ENCODE measurements at places on chromosomes 6 and 20.

GRCh38 chr6:97440590-97441176 is 157.7 kb upstream of the MMS22L start:
- no peak for DNase-seq

DNA sequence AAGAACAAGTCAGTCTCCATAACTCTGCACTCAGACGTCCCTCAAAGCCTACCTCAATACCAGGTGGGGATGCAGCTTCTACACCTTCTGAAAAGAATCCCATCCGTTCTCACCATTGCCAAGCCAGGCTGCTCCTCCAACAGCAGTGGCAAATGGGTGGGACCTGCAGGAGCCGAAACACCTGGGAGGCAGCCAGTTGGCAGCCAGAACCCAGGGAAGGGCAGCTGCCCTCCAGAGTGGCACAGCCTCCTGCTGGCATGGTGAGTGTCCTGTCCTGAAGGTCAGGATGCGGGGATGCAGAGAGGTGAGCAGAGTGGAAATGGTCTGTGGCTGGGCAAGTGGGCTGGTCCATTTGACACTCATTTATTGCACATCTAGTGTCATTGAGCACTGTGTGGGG is 210.6 kb upstream of the CDH4 start:
- DNase-seq = no peak

DNA sequence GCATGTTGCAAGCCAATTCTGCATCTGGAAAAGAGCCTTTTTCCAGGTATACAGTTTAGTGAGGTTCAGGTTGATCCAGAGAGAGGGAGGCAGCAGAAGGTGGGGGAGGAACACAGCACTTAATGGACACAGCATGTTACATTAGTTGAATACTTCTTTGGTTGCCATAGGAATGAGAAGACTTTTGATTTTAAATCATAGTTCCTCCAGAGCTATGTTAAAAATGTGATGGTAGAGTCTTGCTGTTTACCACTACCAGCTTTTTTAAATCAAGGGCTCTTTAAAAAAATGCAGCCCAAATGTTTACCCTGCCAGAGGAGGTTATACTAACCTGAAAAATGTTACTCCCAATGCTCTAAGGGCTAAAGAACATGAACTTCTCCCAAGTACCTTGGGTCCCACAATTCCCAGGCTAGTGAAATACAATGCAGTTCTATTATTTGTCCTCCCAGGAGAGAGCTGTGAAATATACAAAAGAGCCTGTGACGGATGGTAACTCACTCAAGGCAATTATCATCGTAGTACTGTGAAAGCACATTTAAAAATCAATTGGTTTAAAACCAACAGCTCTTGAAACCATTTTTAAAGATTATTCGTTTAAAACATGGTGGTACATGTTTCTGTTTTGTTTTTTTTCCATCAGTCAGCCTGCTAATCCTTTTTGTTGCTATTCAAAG is 6.9 kb upstream of the PHACTR1 start:
- DNase-seq = no peak

DNA sequence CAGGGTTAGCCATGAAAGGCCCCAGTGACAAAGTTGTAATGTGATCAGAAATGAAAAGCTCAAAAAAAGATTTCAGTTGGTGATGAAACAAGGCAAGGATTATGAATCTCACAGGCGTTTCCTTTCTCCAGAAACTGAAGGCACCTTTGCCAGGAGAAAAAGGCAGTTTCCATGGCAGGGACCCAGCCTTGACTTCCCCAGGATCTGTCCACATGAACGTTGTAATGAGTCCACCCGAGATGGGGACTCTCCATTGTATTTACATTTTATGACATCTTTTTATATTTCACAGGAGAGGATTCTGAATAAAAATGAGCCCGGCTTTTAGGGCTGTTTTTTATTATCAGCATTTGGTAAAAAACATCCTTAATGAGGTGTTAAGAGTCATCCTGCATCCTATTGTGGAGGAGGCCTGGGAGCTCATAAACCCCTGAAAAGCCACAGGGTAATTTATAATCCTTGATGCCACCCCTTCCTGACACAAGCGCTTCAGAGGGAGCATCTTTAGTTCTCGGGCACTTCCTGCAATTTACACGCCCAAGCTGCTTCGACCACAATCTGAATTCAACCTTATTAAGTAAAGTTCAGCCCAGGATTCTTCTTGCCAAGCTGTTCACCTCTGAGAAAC is 74.1 kb upstream of the SALL4 start:
- DNase-seq = no peak

DNA sequence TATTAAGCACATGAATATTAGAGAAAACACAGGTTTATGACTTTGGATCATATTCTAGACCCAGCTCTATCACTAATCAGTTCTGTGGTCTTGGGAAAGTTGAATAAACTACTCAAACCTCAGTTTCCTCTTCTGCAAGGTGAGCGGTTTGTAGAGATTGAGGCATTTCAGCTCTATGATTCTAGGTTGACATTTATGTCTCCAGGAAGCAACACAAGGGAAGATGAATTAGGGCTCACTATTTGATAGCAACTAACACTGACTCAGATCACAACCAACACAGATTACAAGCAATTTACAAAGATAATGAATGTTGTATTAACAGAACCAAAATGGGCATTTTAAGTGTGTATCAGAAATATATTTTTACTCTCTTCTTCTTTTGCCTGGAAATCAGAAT is 21.9 kb downstream of the ADTRP start:
- DNase-seq = no peak

DNA sequence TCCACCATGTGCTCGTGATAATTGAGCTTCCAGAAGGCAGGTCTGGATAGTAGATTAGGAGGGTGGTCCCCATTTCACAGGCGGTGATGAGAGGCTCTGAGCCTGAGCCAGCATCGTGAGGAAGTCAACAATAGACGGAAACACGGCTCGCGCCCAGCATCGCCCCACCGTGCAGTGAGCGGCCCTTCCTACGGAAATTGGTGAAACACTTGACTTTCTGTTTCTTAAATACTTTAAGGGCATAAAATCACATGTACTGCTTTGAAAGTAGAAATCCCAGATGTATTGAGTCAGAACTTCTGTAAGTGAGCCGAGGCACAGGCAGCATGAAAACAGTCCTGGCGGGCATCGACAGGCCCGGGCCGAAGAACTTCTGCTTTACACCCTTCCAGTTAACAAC is 4.3 kb upstream of the KIF25 start:
- no peak for DNase-seq

- no peak for DNase-seq
These were observed 8.4 kb downstream of the CD40 start for GRCh38 chr20:46126440-46127056.

GRCh38 chr20:21104921-21105320 is 1.2 kb downstream of the LINC00237 start:
- no peak for DNase-seq

DNA sequence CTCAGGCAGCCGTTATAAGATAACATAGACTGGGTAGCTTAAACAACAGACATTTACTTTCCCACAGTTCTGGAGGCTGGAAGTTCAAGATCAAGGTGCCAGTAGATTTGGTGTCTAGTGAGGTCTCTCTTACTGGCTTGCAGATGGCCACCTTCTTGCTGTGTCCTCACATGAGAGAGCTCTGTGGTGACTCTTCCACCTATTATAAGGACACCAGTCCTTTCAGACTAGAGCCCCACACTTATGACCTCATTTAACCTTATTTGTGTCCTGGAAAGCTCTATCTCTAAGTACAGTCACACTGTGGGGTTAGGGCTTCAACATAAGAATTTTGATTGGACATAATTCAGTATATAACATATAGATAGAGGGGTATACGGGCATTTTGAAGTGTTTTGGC is 245.0 kb downstream of the UTRN start:
- no peak for DNase-seq

DNA sequence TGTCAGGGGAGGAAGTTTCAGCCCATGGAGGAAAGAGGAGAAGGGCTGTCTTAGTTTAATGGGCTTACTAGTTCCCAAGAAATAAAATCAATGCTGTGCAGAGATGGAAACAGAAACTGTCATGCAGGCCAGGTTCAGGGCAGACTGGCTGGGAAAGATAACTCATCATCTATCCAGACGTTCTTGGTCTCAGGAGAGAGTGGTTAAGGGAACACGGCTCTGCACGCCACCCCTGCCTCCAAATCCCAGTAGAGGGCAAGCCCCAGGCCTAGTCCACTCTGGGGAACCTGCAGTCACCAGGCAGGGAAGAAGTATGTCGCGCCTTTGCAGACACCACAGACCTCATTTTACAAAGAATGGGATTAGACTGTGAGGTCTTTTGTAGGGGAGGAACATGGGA is 12.5 kb downstream of the ALDH8A1 start:
- DNase-seq = no peak

- no peak for DNase-seq
These were observed 417.3 kb upstream of the MARCKS start for GRCh38 chr6:113439866-113440265.

DNA sequence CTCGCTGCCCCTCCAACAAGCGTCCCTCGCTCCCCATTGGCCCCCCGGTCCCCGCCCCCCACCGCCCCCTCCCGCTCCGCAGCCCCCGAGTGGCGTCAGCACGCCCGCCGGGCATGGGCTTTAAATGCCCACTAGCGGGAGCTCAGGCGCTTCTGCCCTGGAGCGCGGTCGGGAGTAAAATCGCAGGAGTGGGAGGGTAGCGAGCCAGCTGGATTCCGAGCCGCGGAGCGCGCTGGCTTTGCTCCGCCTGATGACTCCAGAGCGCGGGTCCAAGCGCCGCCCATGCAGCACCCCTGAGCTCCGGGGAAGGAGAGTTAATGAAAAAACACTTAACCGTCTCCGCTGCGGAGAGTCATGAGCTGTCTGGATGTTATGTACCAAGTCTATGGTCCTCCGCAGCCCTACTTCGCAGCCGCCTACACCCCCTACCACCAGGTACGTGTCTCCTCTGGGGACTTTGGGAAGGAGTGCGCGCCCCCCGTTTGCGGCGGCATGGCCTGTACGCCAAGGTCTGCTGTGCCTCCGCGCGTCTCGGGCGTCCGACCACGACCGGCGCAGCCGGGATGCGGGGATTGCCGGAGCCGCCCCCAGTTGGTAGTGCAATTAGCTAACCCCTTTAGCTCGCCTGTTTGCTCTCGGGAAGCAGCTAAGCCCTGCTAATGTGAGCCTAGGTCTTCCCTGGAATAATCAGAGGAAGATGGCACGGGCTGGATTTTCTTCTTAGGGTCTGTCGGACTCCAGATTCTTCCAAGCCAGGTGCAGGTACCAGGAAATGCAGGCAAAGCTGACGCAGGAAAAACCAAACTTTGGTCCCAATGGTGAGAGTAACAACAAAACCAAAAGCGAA is at the start of gene VGLL2:
Gene VGLL2, plus strand, starts transcription at position 149 of the 847 bp plus-strand sequence. Its CDS starts 206 bp downstream, at position 355.
- no peak for DNase-seq
